ENCODE measurements at places on chromosomes 4 and X.

- no peak for DNase-seq
Measured at GRCh38 chrX:105880491-105880890, 58.2 kb downstream of the NRK start.

- DNase-seq, result no peak
Measured at GRCh38 chr4:137614491-137614890, 82.2 kb upstream of the PCDH18 start.

- no peak for DNase-seq
Measured at GRCh38 chr4:1569461-1570151, 114.5 kb downstream of the FAM53A start.

GRCh38 chr4:20662851-20663250 is 37.4 kb upstream of the PACRGL start:
- DNase-seq, result no peak

GRCh38 chr4:95877636-95878035 is 37.7 kb downstream of the PDHA2 start:
- no peak for DNase-seq

- no peak for DNase-seq
Measured at GRCh38 chr4:185991770-185992169, 77.2 kb upstream of the TLR3 start.

GRCh38 chr4:77310931-77311330 is 153.9 kb downstream of the CCNG2 start:
- no peak for DNase-seq

- no peak for DNase-seq
Measured at GRCh38 chr4:119664168-119664907, 35.7 kb upstream of the PDE5A start.

DNA sequence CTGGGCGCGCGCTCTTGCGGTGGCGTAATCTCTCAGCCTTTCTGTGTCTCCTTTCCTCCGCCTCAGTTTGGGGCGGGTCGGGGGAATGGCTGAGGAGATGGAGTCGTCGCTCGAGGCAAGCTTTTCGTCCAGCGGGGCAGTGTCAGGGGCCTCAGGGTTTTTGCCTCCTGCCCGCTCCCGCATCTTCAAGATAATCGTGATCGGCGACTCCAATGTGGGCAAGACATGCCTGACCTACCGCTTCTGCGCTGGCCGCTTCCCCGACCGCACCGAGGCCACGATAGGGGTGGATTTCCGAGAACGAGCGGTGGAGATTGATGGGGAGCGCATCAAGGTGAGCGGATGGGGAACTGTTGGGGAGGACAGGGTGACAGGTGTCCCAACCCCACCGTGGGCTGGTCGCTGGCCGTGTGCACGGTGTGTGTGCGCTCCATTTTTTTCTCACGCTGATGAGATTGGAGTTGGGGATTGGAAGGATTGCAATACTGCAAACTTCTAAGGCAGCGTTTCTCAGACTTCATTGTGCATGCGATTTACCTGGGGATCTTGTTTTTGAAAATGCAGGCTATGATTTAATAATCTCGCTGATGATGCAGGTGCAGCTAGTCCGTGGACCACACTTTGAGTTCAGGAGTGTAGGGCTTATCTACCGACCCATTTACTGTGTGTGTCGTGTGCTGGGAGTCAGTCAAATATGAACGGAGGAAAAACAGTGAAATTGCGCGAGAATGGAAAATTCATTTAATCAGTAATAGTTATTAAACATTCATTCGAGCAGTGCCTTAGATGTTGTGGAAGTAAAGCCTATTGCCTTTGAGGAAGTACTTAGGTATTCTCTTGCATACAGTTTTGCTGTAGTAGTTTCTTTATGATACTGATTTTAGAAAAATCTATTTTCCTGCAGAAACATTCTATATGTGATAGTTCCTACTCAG is at the start of gene RAB33B:
Gene RAB33B, plus strand, starts transcription at position 11 of the 935 bp plus-strand sequence. Its CDS starts 75 bp downstream, at position 86.
- no peak for DNase-seq

DNA sequence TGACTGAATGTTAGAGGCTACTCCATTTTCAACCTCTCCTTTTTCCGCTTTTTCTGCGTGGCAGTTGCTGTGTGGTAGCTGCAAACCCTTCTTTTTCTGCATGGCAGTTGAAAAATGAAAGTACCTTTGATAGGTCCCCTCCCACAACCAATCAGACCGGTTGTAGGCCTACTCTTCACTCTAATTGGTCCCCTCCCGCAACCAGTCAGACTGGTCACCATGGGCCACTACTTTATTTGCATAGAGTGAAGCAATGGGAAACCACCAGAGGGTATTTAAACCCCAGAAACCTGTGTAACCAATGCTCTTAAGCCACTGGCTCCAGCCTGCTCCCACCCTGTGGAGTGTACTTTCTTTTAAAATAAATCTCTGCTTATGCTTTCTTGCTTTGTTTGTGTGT is 877.8 kb downstream of the FAM133A start:
- no peak for DNase-seq

GRCh38 chr4:184968784-184969201 is 49.5 kb upstream of the HELT start:
- DNase-seq, result no peak

DNA sequence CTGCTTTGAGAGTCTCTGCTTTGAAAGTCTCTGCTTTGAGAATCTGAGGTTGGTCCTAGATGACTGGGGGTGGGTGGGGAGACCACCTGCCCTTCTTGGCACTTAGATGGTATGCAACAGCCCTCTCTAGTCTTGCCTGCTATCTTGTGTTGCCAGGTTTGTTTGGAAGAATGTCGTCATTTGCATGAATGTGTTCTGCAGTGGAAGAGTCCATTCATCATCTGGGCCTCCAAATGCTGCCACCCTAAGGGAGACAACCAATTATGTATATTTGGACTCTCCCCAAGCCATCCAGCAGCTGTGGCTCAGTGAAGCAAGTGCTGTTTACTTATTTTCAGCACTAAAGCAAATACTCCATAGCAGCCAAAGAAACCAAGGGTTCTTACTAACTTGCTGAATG is 44.6 kb upstream of the TRPC5OS start:
- no peak for DNase-seq

- no peak for DNase-seq
Measured at GRCh38 chrX:137031039-137031438, 2.8 kb downstream of the GPR101 start.

- no peak for DNase-seq
Measured at GRCh38 chr4:141772838-141773237, 136.5 kb downstream of the IL15 start.

- DNase-seq, result no peak
Measured at GRCh38 chrX:133938530-133938929, 46.9 kb downstream of the GPC3 start.

GRCh38 chrX:84216406-84216805 is 28.4 kb upstream of the RPS6KA6 start:
- DNase-seq, result peak; percentile 67

- DNase-seq, result no peak
Measured at GRCh38 chrX:76931518-76931917, 504.0 kb downstream of the MAGEE1 start.

GRCh38 chr4:22897520-22898108 is 204.9 kb downstream of the GBA3 start:
- DNase-seq, result peak; percentile 22

- no peak for DNase-seq
Measured at GRCh38 chrX:115366535-115366934, 77.0 kb downstream of the LUZP4 start.

- no peak for DNase-seq
Measured at GRCh38 chrX:124573468-124573867, 227.1 kb downstream of the SH2D1A start.

GRCh38 chrX:57422289-57422688 is 135.8 kb downstream of the FAAH2 start:
- DNase-seq, result no peak

DNA sequence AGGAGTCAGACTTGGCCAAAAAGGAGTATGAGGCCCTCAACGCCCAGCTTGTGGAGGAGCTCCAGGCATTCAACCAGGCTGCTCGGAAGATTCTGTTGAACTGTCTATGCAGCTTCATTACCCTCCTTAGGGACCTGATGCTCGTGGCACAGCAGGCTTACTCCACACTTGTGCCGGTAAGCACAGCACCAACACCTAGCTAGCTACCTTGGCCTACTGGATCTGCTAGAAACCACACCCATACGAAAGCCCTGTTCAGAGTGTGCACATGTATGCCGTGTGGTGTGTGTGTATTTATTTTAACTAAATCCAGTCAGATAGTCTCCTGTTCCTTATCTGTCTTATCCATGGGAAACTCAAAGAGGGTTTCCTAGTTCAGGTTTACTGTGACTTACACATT is 49.3 kb downstream of the INTS12 start:
- DNase-seq, result no peak

DNA sequence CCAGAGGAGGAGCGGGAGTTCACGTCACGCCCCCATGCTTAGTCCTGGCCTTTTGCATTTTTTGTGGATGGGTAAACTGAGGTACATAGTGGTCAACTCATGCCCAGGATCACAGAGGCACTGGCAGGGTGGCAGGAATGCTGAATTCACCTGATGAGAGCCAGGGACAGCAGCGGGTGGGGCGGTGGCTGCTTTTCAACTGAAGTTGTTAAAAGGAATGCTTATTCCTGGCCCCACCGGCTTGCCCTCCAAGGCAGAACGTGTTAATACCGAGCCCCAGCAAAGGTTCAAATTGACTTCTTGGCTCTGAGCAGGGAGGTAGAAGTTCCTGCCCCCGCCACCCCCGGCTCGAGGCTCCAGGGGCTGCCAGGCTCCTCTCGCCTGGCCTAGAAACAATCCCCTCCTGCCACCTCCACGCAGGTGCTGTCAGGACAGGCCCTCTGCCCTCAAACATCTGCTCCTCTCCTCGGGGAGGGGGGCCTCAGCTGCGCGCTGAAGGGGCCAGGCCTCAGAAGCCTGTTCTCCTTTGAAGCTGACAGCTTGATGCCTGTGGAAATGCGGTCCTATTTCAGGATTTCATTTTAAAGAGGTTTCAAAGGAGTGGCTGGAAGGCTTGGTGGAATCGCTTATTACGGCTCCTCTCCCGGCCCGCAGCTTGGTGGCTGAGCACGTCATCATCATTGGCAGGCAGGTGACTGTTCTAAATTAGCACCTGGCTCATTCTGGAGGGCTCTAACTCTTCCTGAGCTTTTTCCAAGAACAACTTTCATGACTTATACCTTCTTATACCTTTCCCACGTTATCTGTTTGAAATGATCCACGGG is 93.0 kb downstream of the PHKA2 start:
- DNase-seq, result peak; percentile 54

DNA sequence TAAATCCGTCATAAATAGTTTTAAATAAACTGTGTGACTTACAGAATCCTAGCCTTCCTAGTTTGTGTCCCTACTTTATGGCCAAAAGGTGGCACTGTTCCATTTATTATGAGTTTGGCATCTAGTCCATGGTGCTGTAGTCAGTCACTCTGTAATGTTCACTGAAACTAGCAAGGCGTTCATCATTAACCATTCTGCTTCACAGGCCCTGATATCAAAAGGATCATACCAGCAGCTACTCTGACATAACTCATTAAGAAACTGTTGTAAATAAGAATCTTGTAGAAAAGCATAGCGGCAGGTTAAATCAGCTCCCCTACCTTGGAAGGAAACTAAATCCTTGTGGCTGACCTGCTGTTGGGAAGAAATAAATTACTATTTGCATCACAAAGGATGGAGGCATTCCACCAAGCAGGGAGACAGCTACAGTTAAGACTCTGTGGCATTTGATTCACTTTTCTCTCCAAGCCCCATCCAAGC is 919.6 kb upstream of the DIAPH2 start:
- DNase-seq, result peak; percentile 8

- no peak for DNase-seq
Measured at GRCh38 chrX:20454117-20454516, 187.4 kb upstream of the RPS6KA3 start.

DNA sequence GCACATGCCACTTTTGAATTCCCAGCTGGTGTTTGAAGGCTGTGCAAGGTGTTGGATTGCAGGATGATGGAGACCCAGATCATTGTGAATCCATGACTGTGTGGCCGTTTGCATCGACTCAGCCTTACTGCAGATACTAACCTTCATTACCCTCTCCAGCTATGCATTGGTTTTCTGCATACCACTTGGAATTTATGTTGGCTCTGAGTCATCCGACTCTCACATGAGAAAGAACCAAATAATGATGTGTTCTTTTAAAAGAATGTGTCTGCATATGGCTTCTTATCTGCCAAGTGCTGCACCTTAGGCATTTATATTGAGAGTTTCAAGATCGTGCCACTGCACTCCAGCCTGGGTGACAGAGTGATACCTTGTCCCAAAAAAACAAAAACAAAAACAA is 106.7 kb upstream of the PRKX start:
- DNase-seq, result no peak

DNA sequence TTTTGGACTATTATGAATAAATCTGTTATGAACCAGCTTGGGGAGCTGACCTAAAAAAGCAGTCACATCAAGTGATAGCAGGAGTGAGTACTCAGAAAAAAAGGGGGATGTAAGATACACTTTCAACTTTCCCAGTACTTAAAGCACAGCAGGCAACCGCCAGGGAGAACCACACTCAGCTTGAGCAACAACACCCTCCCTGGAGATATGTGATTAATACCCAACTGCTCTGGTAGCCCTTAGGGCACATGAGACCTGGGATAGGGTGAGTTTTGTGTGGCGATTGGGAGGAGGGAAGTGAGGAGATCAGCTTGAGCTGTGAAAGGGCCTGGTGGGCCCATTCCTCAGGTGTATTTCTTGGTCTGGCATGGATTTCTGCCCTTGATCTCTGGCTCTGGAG is 220.3 kb upstream of the SFRP2 start:
- no peak for DNase-seq

DNA sequence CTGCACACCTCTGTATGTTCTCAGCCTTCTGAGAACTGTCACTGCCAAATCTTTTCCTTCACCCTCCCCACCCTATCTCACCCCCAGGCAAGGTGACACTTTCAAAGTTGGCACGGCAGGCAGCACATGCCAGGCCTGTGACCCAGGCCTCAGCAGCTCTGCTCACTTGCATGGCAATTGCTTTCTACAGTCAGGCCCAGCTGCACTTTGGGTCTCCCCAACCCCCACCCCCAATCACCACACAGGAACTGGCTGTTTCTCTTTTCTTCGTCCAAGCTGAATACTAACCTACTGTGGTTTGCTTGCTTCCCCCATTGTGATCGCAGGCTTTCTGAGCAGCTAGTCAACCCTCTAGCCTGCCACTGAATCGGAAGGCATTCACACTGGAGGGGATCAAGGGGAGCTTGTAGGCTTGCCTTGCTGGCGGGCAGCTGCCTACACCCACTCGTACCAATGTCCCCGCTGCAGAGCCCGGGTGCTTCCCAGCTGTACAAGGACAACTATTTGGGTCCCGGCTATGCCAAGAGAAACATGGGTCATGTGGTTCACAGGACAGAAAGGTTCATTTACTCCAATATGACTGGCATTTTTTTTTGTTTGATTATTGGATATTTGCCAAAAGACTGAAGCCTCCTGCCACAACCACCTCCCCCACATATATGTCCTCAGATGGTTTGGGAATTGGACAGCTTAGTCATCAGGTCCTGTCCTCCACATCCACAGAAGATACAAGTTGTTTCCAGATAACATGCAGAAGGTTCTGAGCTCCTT is 28.1 kb downstream of the SLC25A43 start:
- DNase-seq, result no peak

DNA sequence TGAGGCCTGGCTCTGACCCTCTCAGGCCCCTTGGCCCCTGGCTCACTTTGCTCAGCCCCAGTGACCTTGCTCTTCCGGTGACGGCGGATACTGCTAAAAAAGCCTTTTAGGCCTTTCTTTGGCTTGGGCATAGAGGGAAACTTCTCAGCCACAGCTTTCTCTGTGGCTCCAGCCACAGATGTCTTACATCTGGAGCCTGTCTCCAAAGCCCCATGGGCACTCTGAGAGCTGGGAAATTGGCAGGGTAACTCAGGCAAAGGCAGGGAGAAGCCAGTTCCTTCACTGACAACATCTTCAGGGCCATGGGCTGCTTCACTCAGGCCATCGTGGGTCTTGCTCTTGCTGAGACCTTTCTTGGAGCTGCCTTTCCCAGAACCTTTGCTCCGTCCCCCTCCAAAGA is 12.8 kb downstream of the AMER1 start:
- no peak for DNase-seq

All from cerebellar cortex (tissue), 1 donor.